ENCODE measurements at places on chromosomes 6 and 20. TPM values are rescaled to one million over a fixed set of nuclear protein-coding genes. Genes with fewer than 3 reads are reported as not detected.
A peak's percentile ranks its signal among the peaks of the same experiment; 100 is the strongest.

DNA sequence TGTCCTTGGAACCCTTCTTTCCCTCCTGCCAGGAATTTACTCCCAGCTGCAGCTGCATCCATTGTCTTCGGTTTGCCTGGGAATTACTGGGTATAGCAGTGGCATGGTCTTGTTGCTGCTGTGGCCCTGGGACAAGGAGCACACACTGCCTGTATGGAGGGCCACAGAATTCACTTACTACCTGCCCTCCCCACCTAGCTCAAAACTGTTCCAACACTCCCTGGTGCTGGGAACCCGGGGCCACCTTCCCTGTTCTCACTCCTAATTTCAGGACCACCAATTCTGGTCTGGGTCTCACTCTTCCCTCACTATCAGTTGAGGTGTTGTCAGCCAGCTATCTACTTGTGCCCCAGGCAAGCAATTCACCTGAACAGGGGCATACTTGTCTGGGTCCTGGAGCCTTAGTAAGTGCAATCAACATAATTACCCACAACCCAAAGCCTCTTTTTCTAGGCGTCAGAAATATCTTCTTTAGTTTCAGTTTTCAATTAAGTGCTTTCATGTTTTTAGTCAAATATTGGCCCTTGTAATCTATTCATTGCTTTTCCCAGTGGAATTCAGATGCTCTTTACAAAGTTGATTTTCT lies 47.2 kb downstream of the METTL24 start:
- H3K27me3 ChIP-seq = no peaks in the 10 kb centered on the region
- no peak overlapping the region for H3K4me3 ChIP-seq
- no peak overlapping the region for H3K27ac ChIP-seq
- no peak for DNase-seq

GRCh38 chr20:51703400-51704287 lies 64.5 kb downstream of the ATP9A start:
- H3K4me1 ChIP-seq = peaks cover 16% of the 10 kb centered on the region
- H3K27me3 ChIP-seq = no peaks in the 10 kb centered on the region
- no peaks in the 10 kb centered on the region for H3K36me3 ChIP-seq
- H3K4me3 ChIP-seq = no peak overlapping the region

- H3K4me1 ChIP-seq = peaks cover 7% of the 10 kb centered on the region
- peak; percentile 73 for DNase-seq
- no peak overlapping the region for H3K4me3 ChIP-seq
- no peaks in the 10 kb centered on the region for H3K36me3 ChIP-seq
Observed at GRCh38 chr6:52517502-52518278, 59.2 kb downstream of the TRAM2 start.

Gene SNX3
- 150 TPM for polyA plus RNA-seq

DNA sequence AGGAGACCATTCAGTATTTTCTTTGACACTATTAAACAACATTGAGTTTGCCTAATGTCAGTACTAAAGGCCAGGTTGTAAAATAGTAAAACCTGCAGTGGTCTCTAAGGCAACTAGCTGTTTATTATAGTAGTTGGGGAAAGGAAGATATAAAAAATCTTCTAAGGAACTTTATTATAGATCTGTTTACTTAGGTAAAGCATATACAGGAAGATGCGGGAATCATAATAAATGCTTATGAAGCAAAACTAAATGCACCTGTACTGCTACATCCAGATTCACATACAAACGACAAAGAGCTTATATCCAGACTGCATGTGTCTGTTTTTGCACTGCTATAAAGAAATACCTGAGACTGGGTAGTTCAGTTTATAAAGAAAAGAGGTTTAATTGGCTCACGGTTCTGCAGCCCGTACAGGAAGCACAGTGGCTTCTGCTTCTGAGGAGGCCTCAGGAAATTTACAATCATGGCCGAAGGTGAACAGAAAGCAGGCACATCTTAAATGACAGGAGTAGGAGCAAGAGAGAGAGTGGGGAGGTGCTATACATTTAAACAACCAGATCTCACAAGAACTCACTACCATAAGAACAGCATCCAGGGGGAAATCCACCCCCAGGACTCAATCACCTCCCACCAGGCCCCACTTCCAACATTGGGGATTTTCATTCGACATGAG lies 8.7 kb upstream of the TRIM39 start:
- peaks cover 5% of the 10 kb centered on the region for H3K36me3 ChIP-seq
- H3K4me1 ChIP-seq = peaks cover 27% of the 10 kb centered on the region
- H3K27me3 ChIP-seq = no peaks in the 10 kb centered on the region
- H3K4me3 ChIP-seq = no peak overlapping the region
- H3K27ac ChIP-seq = no peak overlapping the region

DNA sequence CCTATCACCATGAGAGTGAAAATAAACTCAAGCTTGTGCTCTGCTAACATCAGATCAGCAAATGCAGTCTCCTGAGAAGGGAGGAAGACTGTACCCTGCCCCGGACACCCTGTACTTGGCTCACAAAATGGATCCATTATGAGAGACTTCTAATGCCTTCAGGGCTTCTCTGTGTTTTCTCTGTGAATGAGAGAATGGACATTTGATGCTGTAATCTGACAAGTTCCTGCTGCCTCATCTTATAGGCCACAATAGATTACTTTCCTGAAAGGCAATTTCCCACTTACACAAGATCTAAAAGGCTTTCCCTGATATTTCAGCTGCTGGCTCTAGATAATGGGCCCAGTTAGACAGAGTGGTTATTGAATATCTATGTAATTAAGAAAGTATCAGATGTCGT lies 117.2 kb downstream of the OTOR start:
- no peaks in the 10 kb centered on the region for H3K36me3 ChIP-seq
- no peak overlapping the region for H3K27ac ChIP-seq
- no peak overlapping the region for H3K4me3 ChIP-seq
- no peaks in the 10 kb centered on the region for H3K4me1 ChIP-seq

GRCh38 chr6:16163535-16164300 lies 34.8 kb downstream of the MYLIP start:
- H3K4me1 ChIP-seq = no peaks in the 10 kb centered on the region
- H3K4me3 ChIP-seq = no peak overlapping the region
- DNase-seq = no peak
- H3K36me3 ChIP-seq = no peaks in the 10 kb centered on the region

DNA sequence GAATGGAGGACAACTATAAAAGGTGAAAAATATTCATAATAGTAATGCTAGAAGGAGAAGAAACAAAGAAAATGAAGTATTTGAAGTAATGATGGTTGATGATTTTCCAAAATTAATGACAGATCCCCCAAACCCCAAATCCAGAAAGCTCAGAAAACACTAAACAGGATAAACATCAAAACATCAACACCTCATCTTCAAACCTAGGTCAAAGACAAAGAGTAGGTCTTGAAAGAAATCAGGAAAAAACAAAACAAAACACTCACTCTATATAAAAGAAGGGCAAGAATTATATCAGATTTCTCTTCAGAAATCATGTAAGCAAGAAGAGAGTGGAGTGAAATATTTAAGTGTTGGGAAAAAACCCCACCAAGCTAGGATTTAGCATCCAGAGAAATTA lies 38.7 kb downstream of the RANBP9 start:
- no peak overlapping the region for H3K27ac ChIP-seq
- H3K4me3 ChIP-seq = no peak overlapping the region
- H3K27me3 ChIP-seq = no peaks in the 10 kb centered on the region
- no peaks in the 10 kb centered on the region for H3K36me3 ChIP-seq

GRCh38 chr6:46990031-46990644 lies 52.0 kb downstream of the ADGRF1 start:
- H3K36me3 ChIP-seq = no peaks in the 10 kb centered on the region
- DNase-seq = no peak
- H3K27ac ChIP-seq = no peak overlapping the region
- H3K27me3 ChIP-seq = no peaks in the 10 kb centered on the region

DNA sequence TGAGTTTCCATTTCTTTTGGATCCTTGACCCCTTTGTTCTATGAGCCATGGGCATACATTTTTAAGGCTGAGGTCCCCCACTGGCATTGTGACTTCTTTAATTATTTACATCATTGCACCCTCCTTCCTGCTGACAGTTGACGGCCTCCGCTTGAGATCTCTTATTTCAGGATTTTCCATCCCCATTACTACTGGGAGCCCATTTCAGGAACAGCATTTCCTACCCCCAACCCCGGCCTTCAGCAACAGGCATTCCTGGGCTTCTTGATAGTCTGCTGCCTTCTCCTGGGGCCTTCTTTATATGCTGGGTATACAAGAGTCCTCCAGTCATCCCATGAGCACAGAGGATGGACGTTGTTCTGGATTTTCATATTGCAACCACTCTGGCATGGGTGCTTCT lies 3.8 kb downstream of the ULBP1 start:
- no peak overlapping the region for H3K4me3 ChIP-seq
- peaks cover 65% of the 10 kb centered on the region for H3K27me3 ChIP-seq
- H3K4me1 ChIP-seq = no peaks in the 10 kb centered on the region
- H3K36me3 ChIP-seq = no peaks in the 10 kb centered on the region
- H3K27ac ChIP-seq = no peak overlapping the region

DNA sequence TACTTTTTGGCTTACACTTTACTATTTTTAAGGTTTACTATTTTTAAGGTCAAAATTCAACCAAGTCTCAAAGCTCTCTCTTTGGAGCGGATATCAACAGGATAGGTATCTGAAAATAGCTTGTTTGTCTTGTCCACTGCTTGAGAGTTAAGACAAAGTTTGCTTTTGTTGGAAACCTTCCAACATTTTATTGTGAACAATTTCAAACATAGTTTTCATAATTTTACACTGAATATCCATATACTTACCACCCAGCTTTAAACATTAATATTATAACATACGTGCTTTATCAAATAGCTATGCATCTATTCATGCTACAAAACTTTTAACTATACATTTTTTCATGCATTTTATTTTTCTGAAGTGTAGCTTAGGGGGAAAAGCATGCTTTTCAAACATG lies 109.9 kb downstream of the FYN start:
- peaks cover 24% of the 10 kb centered on the region for H3K4me1 ChIP-seq
- no peaks in the 10 kb centered on the region for H3K36me3 ChIP-seq
- no peaks in the 10 kb centered on the region for H3K27me3 ChIP-seq
- H3K27ac ChIP-seq = no peak overlapping the region
- no peak overlapping the region for H3K4me3 ChIP-seq
- DNase-seq = no peak

Gene SSTR4
- polyA plus RNA-seq = 0.14 TPM

Gene ID1
- 566 TPM for polyA plus RNA-seq
